ENCODE measurements at places on chromosomes 1 and 21.

DNA sequence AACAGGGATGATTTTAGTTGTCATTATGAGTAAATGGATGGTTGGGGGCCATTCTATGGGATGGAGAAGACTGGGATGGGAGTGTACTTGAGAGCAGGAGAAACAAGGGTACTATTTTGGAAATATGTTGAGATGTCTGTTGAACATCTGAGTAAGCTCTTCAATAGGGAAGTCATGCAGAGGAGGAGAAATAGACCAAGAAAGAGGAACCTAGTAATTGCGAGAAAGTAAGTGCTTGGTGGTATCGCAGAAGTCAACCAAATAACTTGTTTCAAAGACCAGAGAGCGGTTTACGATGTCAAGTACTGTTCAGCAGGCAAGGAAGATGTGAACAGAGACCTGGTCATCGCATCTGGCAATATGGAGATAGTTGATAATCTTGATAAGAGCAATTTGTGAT lies 22.4 kb upstream of the CHRM3 start:
- DNase-seq = no peak

GRCh38 chr1:100567062-100567461 lies 29.1 kb downstream of the GPR88 start:
- DNase-seq = no peak

DNA sequence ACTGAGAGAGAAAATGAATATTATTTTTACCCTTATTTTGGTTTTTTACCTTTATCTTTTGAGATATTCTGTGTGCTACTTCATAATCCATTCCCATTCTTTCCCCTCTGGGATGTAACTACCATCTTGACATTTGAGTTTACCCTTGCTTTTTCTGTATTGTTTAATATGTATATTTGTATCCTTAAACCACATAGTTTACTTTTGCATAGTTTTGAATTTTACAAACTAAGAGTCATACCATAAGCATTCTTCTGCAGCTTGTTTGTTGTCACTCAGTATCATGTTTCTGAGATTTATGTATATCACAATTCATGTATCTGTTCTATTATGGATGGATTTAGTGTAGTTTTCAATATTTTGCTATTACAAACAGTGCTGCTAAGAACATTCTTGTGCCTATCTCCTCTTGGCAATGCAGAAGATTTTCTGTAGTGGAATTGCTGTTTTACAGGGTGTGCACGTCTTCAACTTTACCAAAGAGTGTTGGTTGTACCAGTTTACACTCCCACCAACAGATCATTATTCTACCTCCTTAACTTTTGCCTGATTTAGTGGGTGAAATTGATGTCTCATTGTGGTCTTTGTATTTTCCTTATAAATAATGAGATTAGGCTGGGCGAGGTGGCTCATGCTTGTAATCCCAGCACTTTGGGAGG lies 12.2 kb upstream of the AGO1 start:
- no peak for DNase-seq

GRCh38 chr1:81071969-81072753 lies 728.6 kb upstream of the ADGRL2 start:
- no peak for DNase-seq

GRCh38 chr1:33943978-33944377 lies 80.1 kb downstream of the HMGB4 start:
- no peak for DNase-seq

DNA sequence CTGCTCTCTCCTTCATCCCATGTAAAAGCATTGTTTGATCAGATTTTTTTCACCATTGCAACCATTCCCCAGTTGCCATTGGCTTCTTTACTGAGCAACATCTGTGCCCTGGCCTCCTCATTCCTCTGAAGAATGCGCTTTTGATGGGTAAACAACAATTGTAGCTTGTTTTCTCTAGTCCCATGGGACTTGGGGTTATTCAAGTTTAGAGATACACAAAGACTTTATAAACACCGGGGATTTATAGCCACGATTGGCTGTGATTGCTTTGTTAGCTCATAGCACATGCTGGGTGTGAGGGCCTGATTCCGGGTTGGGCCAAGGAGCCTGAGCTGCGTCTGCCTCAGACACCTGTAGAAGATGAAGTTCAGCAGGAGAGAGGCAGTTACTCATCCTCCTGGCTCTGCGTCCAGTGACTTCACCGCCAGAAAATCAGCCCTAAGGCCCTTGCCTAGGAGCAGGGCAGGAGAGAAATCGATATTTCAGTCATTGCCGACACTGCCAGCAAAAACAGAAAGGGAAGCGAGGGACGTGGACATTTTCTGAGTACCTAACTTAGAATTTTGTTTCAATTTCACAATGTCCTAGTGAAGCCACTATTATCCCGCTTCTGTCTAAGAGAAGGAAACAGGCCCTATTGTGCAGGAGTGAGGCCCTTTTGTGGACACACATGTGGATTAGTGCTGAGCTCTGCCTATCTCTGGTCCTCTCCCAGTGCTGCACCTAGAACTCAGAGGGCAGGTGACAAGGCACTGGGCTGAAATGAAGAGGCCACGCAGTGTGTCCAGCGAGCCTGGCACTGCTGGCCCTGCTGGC lies 159.8 kb upstream of the USP24 start:
- no peak for DNase-seq

GRCh38 chr1:9449976-9450696 lies 89.1 kb upstream of the SLC25A33 start:
- no peak for DNase-seq

DNA sequence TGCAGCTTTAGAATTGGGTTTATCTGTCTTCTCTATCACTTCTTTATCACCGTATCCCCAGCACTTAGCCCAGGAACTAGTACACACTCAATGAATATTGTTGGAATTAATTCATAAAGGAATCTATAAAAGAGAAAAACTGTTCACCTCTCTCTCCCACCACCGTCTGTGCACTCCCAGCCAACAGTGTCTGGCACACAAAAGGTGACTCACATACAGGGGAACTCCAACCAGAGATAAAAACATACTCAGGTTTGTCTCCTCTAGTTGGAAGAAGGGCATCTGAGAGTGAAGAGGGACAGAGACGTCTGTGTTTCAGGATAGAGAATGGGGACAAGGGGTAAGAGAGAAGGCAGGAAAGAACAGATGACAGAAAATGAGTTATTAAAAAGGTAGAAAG lies 10.0 kb downstream of the ITLN1 start:
- no peak for DNase-seq

DNA sequence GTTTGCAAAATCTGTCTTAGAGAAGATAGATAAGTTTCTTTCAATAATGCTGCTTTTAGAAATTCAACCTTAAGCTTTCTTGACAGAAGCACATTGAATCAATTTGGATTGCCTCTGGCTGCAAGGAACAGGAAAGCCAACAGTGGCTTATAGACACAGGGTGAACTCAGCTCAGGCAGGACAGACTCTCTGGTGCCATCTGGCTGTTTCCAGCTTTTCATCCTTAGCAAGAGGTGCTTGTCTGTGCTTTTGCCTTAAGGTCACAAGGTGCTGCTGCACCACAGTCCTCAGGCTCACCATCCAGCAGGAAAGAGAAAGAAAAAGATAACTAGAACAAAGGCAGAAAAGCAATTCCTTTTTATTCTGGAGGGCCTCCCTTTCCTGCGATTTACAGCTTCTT lies 93.7 kb upstream of the ETS2 start:
- no peak for DNase-seq

GRCh38 chr1:93490357-93490756 lies 42.4 kb downstream of the FNBP1L start:
- no peak for DNase-seq

DNA sequence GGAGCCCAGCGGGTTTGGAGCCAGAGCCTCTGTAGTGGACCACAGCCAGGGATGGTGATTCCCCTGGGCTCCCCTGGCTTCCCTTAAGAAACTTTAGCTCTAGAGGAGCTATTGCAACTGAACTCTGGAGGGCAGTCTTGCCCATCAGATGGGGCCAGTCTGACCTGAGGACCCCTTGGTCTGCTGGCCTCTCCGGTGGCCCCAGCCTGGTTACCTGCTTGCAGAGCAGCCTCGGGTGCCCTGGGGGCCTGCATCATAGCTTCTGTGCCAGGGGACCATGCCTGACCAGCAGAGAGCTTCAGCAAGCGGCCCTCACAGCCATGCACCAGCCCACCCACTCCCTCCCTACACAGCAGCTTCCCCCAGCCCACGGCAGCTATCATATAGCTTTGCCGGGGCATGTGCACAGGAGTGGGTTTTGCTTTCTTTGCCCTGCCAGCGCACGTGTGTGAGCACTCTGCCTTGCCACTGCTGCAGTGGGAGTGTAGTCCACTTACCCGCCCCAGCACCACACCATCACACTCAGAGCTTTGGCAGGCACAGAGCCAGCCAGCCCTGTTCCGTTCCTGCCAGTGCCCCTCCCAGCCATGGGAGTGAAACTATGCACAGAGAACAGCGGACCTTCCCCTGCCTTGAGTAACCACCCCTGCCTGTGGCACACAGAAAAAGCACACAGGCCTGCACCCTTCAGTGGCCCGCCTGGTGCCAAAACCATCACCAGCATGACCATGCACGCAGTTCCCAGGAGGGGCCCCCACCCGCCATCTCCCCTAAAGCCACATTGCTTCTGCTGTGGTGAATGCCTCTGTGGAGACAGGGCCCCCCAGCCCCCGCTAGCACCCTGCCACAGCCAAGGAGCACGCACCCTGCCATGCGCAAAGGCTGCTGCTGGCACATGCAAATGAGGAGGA lies 442.9 kb upstream of the NEGR1 start:
- DNase-seq = no peak

DNA sequence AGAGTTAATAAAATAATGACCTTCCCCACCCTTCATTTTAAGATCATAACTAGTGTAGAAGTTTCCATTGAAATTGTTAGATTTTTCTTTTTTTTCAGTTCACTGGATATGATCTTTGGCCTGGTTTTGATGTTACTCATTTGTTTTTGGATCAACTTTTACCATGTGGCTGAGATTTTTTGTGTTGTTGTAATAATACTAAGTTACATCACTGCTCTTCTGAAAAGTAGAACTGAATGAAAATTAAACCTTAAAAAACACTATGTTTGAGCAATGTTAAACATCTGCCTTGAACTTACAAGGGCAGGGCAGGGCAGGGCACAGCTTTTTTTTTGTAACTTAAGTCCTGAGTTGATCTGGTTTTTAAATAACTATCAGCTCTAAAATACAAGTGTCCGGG lies 204.8 kb upstream of the ADAMTS5 start:
- DNase-seq = no peak

- DNase-seq = no peak
These were observed 19.9 kb downstream of the GBP1 start for GRCh38 chr1:89044970-89045721.

DNA sequence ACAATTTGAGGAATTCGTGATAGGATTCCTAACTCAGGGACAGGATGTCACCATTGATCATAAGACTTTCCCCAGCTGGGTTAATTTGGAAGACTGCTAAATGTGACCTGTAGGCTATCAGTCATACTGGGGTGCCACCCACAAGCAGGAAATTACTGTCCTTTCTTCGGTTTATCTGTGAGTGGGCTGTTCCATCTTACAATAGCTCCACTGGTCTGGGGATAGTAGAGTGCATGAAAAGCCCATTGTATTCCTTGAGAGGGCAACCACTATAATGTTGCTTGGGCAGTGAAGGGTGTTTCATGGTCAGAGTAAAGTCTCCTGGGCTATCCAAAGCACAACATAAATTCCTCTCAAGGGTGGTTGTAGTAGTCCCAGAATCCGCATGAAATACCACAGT lies 1523.0 kb upstream of the B3GALT2 start:
- DNase-seq = no peak

DNA sequence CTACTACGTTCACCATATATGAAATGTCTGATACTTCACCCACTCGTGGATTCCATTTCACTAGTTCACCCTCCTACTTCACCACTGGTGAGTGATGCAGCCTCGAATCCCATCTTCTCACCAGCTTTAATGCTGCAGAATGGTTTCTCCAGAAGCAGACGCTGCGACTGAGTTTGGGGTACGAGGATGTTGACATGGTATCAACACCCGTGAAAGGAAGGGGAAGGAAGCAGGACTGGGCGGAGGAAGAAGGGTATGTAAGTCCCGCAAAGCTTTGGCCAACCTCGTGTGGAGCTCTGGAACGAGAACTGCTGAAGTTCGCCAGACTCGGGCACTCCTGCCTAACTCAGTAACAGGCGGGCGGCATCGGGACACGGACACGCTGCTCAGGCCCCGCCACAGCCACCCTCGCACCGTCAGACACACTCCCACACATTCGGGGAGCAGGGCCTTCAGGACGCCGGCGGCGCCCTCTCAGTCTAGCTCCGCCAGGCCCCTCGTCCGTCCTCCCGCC lies 833 bp upstream of the DIP2A start:
- DNase-seq = peak; percentile 28

DNA sequence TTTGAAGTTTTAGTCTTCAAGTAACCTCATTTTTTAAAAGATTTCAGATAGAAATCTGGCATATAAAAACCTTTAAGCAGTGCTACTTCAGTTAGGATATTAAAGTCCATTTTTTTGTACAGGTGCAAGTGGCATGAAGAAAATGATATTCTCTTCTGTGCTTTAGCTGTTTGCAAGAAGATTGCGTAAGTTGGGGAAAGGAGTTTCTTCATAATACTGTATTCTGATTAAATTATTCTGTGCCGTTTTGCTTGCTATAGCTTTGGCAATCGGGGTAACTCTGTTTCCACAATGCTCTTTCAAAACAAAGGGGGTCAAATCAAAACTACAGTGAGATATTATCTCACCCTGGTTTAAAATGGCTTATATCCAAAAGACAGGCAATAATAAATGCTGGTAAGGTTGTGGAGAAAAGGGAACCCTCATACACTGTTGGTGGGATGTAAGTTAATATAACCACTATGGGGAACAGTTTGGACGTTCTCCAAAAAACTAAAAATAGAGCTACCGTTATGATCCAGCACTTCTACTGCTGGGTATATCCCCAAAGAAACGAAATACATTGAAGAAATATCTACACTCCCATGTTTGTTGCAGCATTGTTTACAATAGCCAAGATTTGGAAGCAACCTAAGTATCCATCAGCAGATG lies 27.1 kb downstream of the MAEL start:
- no peak for DNase-seq
